CD4-positive, alpha-beta T cell treated with Interleukin-4 for 1 hour (primary cell): ENCODE measurements at places on chromosomes 3 and 15.

- DNase-seq, result no peak
These were observed 6.9 kb upstream of the SERPINI2 start for GRCh38 chr3:167480748-167481147.

DNA sequence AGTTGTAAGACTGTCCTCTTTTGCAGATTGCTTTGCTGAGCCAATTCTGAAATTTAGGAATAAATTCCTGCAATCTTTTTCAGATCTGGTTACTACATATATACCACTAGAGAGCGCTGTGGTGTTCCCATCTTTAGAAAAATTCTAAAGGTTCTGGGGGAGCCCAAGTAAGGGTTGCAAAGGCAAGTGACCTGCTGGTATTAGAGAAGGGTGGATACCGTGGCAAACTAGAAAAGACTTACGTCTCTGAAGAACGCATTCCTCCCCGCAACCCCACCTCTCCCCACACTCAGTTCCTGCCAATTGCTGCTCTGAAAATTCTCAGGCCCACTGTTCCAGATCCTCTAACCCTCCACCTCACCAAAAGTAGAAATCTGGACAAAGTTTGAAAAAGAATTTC is 48.5 kb downstream of the EFHB start:
- peak; percentile 41 for DNase-seq

GRCh38 chr3:111373861-111374260 is 168.1 kb upstream of the CD96 start:
- no peak for DNase-seq

DNA sequence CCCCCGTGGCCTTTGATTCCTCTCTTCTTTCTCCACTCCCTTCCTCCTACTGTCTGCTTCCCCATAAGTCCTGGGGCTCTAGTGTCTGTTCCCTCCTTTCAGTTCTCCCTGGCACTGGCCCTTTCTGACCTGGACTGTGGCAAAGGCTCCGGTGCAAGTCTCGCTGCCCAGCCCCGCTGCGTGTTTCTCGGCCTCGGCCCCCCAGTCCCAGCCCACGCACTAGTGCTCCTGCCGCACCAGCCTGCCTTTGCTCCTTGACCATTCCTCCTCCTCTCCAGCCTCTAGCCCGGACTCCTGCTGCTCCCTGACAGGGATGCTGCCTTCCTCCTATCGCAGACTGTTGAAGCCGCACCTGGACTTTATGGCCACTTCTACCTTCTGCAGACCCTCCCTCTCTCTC is 2.1 kb downstream of the TM6SF1 start:
- no peak for DNase-seq

GRCh38 chr3:27677565-27677964 is 44.6 kb downstream of the EOMES start:
- DNase-seq, result no peak

GRCh38 chr3:143241481-143241951 is 121.9 kb downstream of the CHST2 start:
- no peak for DNase-seq

- no peak for DNase-seq
These were observed 764.5 kb downstream of the TUSC7 start for GRCh38 chr3:117473981-117474538.

- no peak for DNase-seq
These were observed 23.4 kb downstream of the SMAD6 start for GRCh38 chr15:66725464-66725785.

DNA sequence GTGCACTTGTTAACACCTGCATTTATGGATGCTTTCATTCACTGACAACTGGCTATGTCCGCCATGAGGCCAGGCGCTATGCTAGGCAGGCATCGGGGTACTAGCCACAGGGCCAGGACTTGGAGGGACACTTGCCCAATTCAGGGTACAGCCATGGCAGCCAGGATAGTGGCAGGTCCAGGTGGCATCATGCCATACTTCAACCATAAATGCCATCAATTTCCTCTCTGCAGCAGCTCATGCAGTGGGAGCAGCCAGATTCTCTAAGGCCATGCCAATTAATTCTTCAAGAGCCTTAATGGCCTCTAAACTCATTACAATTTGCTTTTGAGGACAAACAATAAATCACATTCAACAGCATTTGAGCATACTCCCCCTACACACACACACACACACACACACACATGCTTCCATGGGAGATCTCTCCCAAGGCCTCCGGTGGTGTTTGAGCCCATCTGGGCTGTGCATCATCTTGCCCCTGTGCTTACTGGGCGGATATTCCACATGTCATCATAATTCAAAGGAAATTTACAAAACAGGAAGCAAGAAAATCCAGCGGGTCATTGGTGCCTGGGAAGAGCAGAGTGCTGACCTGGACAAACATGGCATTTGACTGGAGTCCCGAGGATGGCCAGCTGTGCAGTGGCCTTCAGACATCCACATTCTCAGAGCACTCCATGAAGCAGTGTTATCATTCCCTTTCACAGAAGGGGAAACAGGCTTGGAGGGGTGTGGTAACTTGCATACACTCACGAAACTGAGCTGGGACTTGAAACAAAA is 109.1 kb downstream of the IQSEC1 start:
- DNase-seq, result no peak

- DNase-seq, result no peak
These were observed 144.6 kb downstream of the THSD4 start for GRCh38 chr15:71259866-71260265.

- DNase-seq, result no peak
These were observed 24.5 kb downstream of the TMEM266 start for GRCh38 chr15:76084256-76084655.

GRCh38 chr3:137103739-137104138 is 146.0 kb downstream of the IL20RB start:
- DNase-seq, result no peak

GRCh38 chr3:167116120-167116922 is 263.8 kb downstream of the ZBBX start:
- no peak for DNase-seq

GRCh38 chr3:16252988-16253387 is 11.8 kb downstream of the DPH3 start:
- no peak for DNase-seq

- no peak for DNase-seq
These were observed 84.6 kb downstream of the DGKG start for GRCh38 chr3:186277268-186277909.
